ENCODE measurements at places on chromosomes 7 and 10. TPM values are rescaled to one million over a fixed set of nuclear protein-coding genes. Genes with fewer than 3 reads are reported as not detected.

DNA sequence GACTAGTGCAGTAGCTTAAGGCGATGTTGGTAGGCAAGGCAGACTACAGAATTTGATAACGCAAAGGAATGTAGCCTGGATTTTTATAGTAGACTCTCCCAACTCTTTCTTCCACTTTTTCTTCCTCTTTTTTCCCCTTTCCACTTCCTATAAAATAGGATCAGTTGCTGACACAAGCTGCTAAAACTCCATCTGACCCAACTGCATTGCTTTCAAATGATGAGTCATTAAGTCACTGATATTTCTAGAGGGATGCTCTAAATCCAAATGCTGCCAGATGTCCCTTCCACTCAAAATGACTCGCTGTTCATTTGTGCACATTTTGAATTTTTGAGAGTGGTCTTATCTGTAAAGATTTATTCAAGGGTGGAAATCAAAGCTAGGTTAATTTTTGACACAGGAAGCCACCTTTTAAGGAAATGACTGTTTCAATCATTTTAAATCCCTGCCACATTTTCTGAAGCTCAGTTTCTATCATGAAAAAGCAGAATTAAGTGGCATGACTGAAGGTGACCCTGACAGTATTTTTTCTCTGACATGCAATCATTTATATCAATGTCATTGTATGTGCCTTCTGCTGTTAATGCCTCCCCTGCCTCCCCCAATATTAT, 25.8 kb upstream of the SFMBT2 start:
- no peaks in the 10 kb centered on the region for H3K36me3 ChIP-seq
- H3K27ac ChIP-seq = no peak overlapping the region
- no peak for DNase-seq
- H3K27me3 ChIP-seq = no peaks in the 10 kb centered on the region

- DNase-seq = no peak
- H3K27ac ChIP-seq = no peak overlapping the region
- H3K27me3 ChIP-seq = no peaks in the 10 kb centered on the region
- H3K36me3 ChIP-seq = no peaks in the 10 kb centered on the region
- H3K4me3 ChIP-seq = no peak overlapping the region
These were observed 175.5 kb upstream of the SHH start for GRCh38 chr7:155987681-155988235.

DNA sequence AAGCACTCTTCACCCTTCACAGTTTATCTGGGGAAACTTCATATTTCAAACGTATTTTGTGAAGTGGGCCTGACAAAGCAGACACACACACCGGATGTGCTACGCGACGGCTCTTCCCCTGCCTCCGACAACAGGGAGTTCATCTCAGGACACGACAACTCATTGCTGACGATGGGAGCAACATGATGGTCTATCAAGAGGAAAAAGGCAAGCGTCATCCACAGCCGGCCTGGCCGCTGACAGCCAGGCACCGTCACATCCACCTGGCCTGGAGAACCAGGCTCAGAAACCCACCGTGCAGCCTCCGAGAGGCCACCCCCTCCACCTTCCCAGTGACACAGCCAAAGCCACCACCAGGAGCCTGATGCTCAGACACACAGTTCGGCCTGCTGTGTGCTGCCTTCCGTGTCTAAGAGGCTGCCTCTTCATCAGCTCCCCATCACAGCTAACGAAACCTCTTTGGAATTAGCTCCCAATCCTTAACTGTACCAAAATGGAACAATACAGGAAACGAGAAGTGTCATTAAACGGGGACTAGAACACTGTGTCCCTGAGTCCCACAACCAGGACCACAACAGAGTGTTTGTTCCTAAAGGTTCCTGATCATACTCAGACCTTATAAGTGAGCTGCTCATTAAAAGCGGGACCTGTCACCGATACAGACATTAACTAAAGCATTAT, 76.7 kb downstream of the SFMBT2 start:
- H3K4me1 ChIP-seq = peaks cover 25% of the 10 kb centered on the region
- H3K27me3 ChIP-seq = no peaks in the 10 kb centered on the region
- peak overlapping the region; percentile 9 for H3K27ac ChIP-seq
- no peak overlapping the region for H3K4me3 ChIP-seq
- DNase-seq = no peak

DNA sequence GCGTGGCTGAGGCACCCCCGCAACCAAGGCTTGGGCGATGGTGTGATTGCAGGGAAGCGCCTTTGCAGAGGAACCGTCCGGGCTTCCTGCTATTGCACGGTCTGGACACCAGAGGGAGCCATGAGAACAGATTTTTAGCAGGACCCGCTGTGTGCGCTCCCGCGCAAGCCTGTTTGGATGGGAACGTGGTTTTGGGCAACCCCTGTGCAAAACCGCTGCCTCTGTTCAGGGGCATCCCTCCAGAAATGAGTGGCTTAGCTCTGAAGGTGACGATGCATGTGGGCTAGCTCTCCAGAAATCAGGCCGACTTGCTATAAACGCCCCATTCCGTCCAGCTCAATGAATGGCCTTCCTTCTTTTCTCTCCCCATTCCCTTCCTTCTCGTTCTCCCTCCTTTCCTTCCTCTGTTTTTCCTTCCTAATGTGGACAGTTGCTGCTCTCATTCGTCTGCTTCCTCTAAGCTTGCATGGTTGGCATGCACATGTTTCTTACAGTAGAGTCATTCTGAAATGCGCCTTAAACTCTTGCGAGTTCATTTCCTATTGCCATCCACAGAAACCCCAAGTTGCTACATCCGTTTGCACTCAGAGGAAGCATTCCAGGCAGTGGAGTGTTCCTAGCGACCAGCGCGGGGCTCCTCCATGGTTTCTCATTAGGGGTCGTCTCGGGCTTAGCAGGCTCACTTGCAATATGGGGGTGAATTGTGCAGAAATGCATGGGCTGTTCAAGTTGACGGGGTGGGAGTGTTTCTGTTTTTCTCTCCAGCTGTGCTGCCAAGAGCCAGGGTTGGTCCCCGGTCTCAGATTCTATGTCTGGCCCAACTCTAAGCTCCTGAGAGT, 302.5 kb upstream of the GALNT17 start:
- H3K4me3 ChIP-seq = no peak overlapping the region
- peak; percentile 86 for DNase-seq
- no peak overlapping the region for H3K27ac ChIP-seq
- peaks cover 6% of the 10 kb centered on the region for H3K4me1 ChIP-seq

DNA sequence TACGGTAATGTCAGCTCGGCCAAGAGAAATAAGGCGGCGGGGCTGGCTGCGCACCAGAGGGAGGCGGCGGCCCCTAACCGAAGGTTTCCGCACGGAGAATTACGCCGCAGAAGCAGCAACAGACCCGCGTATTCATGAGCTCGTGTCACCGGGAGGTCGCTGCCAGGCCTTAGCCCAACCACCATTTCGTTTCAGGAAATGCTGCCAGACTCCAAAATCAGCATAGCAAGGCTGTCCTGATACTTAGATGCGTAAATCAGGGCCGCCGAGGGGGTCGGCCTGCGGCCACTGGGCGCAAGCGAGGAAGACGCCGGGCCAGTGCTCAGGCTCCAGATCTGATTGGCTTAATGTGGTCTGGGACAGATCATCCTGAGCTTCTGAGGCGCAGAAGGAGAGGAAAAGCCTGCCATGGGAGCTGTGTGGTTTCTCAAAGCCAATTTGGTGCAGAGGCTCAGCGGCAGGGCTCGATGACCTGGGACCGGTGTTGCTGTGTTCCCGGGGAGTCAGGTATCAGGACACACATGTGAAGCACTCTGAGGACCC, 247.9 kb downstream of the BAMBI start:
- no peak overlapping the region for H3K4me3 ChIP-seq
- no peak overlapping the region for H3K27ac ChIP-seq
- H3K27me3 ChIP-seq = no peaks in the 10 kb centered on the region
- H3K4me1 ChIP-seq = no peaks in the 10 kb centered on the region

DNA sequence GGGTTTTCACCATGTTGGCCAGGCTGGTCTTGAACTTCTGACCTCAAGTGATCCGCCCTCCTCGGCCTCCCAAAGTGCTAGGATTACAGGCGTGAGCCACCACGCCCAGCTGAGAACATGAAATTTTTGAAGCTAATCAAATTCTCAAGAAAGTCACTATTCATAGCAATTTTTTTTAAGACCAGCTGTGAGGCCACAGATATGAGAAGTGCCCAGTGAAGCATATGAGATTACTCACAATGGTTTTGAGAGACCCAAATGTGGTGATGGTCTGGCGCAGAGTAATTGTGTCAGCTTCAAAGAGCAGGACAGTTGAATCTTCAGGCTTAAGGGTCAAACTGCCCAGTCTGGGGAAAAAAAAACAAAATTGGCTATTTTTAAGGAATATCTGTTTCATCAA, 16.2 kb downstream of the NCOA4 start:
- H3K27me3 ChIP-seq = no peaks in the 10 kb centered on the region
- peak overlapping the region; percentile 22 for H3K27ac ChIP-seq
- DNase-seq = no peak
- H3K4me1 ChIP-seq = peaks cover 31% of the 10 kb centered on the region
- H3K4me3 ChIP-seq = no peak overlapping the region

GRCh38 chr10:96093948-96094347, 36.1 kb upstream of the ZNF518A start:
- H3K27ac ChIP-seq = no peak overlapping the region
- no peaks in the 10 kb centered on the region for H3K27me3 ChIP-seq
- H3K36me3 ChIP-seq = no peaks in the 10 kb centered on the region
- no peak for DNase-seq
- H3K4me3 ChIP-seq = no peak overlapping the region

DNA sequence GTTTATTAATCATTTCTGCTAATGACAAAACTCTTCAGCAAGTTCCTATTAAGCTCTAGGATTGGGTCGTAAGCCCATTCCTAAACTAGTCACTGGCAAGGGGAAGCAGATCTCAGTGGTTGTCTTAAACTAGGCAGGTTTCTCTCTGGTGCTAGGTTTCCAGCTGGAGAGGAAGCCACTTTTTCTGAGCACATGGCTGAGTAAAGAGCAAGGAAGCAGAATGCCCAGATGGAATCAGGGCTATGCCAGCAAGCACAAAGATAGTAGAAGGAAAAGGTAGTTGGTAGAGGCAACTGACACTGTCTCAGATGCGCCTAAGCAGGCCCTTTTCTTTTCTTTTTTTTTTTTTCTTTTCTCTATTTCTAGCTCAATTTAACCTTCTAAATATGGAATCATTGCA, 224.9 kb downstream of the EXOC4 start:
- no peak for DNase-seq
- H3K4me3 ChIP-seq = no peak overlapping the region
- no peaks in the 10 kb centered on the region for H3K27me3 ChIP-seq
- no peak overlapping the region for H3K27ac ChIP-seq
- H3K36me3 ChIP-seq = peaks cover 5% of the 10 kb centered on the region

GRCh38 chr10:131888186-131888604, 12.6 kb upstream of the PPP2R2D start:
- no peak for DNase-seq
- H3K4me1 ChIP-seq = no peaks in the 10 kb centered on the region
- no peak overlapping the region for H3K4me3 ChIP-seq
- no peak overlapping the region for H3K27ac ChIP-seq
- peaks cover 18% of the 10 kb centered on the region for H3K27me3 ChIP-seq

GRCh38 chr7:115128154-115128553, 206.3 kb downstream of the MDFIC start:
- H3K27ac ChIP-seq = no peak overlapping the region
- no peaks in the 10 kb centered on the region for H3K36me3 ChIP-seq
- no peak for DNase-seq
- no peaks in the 10 kb centered on the region for H3K4me1 ChIP-seq

DNA sequence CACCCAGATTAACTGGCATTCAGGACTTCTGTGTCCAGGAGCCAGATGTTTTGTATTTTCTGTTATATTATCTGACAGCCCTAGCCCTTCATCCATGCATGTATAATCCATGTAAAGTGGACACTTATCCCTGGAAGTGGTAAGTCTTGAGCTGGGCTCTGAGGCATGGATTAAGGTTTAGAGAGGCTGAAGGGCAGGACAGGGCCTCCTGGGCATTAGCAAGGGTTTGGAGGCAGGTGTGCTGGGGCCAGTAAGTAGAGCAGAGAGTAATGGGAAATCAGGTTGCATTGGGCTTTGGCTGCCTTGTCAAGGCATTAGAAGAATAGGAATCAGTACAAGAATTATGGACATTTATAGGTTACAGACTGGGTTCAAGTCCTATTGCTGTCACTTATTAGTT, 138.0 kb downstream of the DYNC1I1 start:
- no peaks in the 10 kb centered on the region for H3K36me3 ChIP-seq
- H3K4me1 ChIP-seq = no peaks in the 10 kb centered on the region
- no peak overlapping the region for H3K4me3 ChIP-seq
- H3K27me3 ChIP-seq = no peaks in the 10 kb centered on the region
- no peak overlapping the region for H3K27ac ChIP-seq
- no peak for DNase-seq

DNA sequence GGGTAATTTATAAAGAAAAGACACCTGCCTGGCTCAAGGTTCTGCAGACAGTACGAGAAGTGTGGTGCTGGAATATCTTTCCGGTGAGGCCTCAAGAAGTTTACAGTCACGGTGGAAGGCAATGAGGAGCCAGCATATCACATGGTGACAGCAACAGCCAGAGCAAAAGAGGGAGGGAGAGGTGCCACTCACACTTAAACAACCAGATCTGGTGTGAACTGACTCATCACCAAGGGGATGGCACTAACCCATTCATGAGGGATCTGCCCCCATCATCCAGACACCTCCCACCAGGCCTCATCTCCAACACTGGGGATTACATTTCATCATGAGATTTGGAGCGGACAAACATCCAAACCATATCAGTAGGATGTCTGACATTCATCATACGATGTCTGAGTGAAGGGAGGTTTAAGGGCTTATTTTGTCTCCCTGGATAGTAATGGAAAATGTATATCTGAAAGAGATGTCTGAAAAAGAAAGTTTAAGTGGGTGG, 23.5 kb upstream of the KBTBD2 start:
- no peak overlapping the region for H3K27ac ChIP-seq
- DNase-seq = no peak
- H3K27me3 ChIP-seq = no peaks in the 10 kb centered on the region
- no peaks in the 10 kb centered on the region for H3K4me1 ChIP-seq

GRCh38 chr7:51198654-51199053, 118.0 kb downstream of the COBL start:
- H3K4me3 ChIP-seq = no peak overlapping the region
- no peaks in the 10 kb centered on the region for H3K36me3 ChIP-seq
- H3K27ac ChIP-seq = no peak overlapping the region

GRCh38 chr7:90660100-90660499, 64.0 kb downstream of the CDK14 start:
- no peaks in the 10 kb centered on the region for H3K27me3 ChIP-seq
- no peak overlapping the region for H3K27ac ChIP-seq
- H3K36me3 ChIP-seq = no peaks in the 10 kb centered on the region
- DNase-seq = no peak

DNA sequence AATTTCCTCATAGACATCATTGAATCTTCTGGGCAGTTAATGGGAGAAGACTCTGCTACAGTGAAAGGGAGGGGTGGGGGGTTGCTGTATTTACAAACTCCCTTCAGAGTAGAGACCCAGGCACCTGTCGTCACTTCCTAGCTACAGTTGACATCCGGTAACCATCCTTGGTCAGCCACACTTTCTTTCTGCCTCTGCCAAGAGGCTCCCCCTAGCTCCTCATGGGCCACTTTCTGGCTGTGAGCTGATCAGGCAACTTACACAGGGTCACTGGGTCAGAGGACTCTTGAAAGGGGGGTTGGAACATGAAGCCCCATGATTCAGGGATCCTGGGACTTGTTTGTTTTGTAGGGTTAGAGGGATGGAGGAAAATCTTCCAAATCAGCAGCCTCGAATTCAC, 1.2 kb downstream of the TECPR1 start:
- H3K4me1 ChIP-seq = peaks cover 58% of the 10 kb centered on the region
- DNase-seq = no peak
- H3K4me3 ChIP-seq = peak overlapping the region; percentile 97
- H3K27me3 ChIP-seq = no peaks in the 10 kb centered on the region
- no peaks in the 10 kb centered on the region for H3K36me3 ChIP-seq
- H3K27ac ChIP-seq = peak overlapping the region; percentile 91

Gene ARHGEF5
- total RNA-seq = 8.1 TPM

Gene NRG3
- 0.22 TPM for total RNA-seq

Gene CDK13
- total RNA-seq = 61.2 TPM

Gene CD36
- 446 TPM for total RNA-seq

Gene MMD2
- total RNA-seq = not detected

Gene AGR3
- total RNA-seq = not detected

Gene SLC35G1
- 7.2 TPM for total RNA-seq

Gene AGAP6
- total RNA-seq = 18.0 TPM

Gene RAB11FIP2
- 21.6 TPM for total RNA-seq
